Ureter (tissue), 1 donor: ENCODE measurements at places on chromosomes 7 and 10. TPM values are rescaled to one million over a fixed set of nuclear protein-coding genes. Genes with fewer than 3 reads are reported as not detected.

DNA sequence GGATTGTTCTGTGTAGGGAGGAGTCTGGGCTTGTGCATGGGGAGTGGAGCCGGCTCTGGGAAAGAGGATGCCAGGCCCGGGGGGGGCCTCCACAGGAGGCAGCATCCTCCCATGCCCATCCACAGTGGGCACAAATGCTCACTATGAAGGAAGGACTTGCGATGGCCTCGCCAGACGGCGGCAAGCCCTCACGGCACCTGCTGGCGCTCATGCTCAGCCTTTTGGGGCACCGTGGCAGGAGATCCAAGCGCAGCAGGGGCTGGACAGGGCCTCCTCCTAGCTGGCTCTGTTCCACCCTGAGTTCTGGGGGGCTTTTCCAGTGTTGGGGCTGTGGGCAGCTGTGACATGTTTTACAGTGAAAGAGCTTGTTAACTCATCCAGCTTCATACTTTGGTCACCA, 15.2 kb downstream of the MDH2 start:
- no peak for DNase-seq

Gene CHST3
- 13.2 TPM for total RNA-seq

DNA sequence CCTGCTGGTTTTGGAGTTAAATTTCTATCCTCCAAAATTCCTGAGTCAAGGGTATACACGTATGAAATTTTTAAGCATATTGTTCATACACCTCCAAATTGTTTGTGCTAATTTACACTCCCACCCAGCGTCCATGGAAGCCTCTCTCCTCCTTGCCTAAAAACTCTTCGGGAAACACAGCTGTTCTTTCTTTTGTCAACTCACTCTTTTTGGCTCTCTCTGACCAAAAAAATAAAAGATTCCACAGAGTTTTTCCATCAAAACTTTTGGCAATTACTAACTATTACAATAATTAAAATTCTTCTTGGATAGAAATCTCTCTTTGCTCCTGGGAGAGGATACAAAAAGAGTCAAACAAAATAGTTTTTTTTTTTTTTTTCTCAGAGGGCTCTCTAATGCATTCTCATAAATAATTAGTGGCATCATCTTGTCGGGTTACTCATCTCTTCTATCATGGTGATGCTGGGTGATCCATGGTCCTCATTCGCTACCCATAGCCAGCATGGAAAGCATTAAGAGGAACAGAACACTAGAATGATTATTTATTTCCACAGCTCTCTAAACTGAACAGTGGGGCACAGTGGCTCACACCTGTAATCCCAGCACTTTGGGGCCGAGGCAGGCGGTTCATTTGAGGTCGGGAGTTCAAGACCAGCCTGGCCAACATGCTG, 310.7 kb downstream of the SFMBT2 start:
- no peak for DNase-seq

Gene GIMAP6
- 26.3 TPM for total RNA-seq

Gene ERVW-1
- not detected for total RNA-seq

Gene MALRD1
- 2.3 TPM for total RNA-seq

- no peak for DNase-seq
Measured at GRCh38 chr10:943334-944033, 12.0 kb upstream of the LARP4B start.

Gene ADAP1
- total RNA-seq = 20.6 TPM

GRCh38 chr7:130420943-130421578, 19.8 kb downstream of the CEP41 start:
- DNase-seq = no peak

DNA sequence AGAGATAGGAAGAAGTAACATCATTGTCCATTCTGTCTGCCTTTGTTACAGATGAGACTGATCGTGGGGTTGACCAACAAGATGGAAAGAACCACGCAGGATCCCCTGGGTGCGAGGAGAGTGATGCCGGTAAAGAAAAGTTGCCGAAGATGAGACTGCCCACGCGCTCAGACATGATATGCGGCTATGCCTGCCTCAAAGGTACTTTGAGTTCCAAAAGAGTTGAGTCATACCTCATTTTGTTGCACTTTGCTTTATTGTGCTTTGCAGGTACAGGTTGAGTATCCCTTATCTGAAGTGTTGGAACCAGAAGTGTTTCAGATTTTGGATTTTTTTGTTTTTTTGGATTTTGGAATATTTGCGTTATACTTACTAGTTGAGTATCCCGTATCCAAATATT, 12.2 kb upstream of the CLCN1 start:
- no peak for DNase-seq
